ENCODE measurements at places on chromosomes 12 and 14. TPM values are rescaled to one million over a fixed set of nuclear protein-coding genes. Genes with fewer than 3 reads are reported as not detected.

DNA sequence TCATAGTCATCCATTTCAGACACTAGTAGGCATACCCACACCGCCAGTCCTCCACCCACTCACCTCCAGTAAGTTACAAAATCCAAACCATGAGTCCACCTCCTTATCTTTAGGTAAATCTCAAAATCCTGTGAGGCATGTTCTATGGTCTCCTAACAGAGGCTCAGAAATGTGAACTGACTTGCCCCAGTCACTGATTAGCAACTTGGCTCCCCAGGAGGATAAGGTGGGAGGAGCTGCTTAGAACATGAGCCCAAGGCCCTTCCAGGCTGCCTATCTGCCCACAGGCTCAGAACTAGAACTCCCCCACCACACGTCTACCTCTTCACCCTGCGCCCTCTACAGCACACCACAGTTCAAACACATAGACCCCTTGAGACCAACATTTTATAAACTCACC lies 19.9 kb downstream of the SETD3 start:
- DNase-seq = no peak

Gene CLEC4A
- total RNA-seq = 1.7 TPM

- no peak for DNase-seq
Observed at GRCh38 chr14:93108105-93108504, 7.6 kb downstream of the ITPK1 start.

DNA sequence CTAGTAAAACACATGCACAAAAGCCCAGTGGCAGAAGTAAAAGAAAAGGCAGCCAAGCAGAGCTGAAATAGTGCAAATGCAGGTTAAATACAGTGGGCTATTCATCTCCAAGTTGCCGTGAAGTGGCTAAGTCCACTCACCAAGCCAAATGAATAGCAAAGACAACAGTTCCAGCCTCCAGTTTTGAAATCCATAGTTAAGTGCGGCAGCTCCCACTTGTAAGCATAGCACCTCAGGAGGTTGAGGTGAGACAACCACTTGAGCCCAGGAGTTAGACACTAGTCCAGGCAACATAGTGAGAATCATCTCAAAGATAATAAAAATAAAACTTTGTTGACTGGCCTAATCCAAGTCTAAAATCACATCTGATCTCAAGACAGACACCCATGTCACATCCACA lies 9.8 kb upstream of the PHLDA1 start:
- DNase-seq = no peak

Gene SMCO3
- total RNA-seq = 0.29 TPM

- no peak for DNase-seq
Observed at GRCh38 chr12:116165036-116165425, 112.5 kb downstream of the MED13L start.

DNA sequence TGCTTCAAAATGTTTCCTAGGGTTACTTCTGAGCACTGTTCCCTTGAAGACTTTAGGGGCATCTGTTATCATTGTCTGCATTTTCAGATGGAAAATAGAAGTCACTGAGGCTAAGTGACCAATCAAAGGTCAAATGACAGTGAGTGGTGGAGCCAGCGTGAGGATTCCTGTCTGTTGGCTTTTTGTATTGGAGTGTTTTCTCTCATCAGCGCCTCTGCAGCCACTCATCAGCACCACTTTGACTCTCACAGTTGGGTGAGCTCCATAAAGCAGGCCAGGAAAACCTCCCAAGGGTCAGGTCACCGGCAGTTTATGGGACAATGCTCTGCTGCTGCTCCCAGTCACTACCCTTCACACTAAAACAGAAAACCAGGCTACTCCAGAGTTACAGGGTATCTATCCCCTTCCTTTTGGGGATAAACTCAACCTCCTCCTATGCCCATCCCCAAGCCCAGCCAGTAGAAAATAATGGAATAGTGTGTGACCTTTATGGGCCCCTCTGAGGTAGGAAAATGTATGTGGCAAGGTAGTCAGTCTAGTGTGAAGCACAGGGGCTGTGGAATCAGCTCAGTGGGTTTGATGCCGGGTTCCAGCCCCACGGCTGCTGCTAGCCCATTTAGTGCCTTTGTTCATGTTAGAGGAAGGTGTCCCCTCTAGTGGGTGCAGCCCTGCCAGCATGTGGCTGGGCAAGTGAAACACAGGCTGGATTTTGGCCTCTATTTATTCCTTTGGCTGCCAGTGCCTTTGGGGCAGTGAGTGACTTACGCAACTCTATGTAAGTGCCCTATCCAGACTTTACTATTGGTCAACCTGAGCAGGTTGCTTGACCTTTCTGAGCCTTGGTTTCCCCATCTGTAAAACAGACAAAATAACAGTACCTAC lies 133.8 kb upstream of the CPM start:
- DNase-seq = peak; percentile 24

Gene CDKN3
- total RNA-seq = 7.9 TPM

Gene PRH2
- total RNA-seq = not detected

Gene P2RX7
- total RNA-seq = 1.3 TPM

- no peak for DNase-seq
Observed at GRCh38 chr12:19710811-19711793, 271.8 kb downstream of the AEBP2 start.

Gene IL26
- total RNA-seq = not detected

GRCh38 chr12:4451694-4452093 lies 6.1 kb upstream of the FGF6 start:
- DNase-seq = no peak

Gene MYF5
- not detected for total RNA-seq

Gene ZFHX2
- total RNA-seq = 1.3 TPM

DNA sequence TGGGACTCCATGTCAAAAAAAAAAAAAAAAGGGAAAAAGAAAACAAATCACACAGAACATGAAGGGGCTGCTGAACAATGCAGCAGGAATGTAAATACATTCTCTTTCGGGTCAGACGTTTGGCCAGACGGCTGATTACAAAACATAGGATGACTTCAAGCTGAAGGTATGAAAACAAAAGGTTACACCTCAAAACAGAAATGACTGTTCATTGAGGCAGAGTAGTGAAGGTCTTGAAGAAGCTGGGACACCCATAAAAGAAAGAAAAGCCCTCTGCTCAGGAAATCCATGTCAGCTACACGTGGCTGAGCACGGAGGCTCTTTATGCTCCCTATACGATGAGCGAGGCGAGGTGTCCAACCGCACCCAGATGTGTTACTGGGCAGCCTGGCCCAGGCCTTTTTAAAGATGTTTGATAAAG lies 37.7 kb downstream of the FGD4 start:
- DNase-seq = no peak

Gene SLC38A1
- total RNA-seq = 74.6 TPM

GRCh38 chr14:55762595-55763232 lies 182.7 kb downstream of the KTN1 start:
- no peak for DNase-seq

GRCh38 chr12:131641315-131641714 lies 69.6 kb upstream of the SFSWAP start:
- no peak for DNase-seq

GRCh38 chr14:89276424-89276975 lies 140.5 kb downstream of the FOXN3 start:
- DNase-seq = no peak

DNA sequence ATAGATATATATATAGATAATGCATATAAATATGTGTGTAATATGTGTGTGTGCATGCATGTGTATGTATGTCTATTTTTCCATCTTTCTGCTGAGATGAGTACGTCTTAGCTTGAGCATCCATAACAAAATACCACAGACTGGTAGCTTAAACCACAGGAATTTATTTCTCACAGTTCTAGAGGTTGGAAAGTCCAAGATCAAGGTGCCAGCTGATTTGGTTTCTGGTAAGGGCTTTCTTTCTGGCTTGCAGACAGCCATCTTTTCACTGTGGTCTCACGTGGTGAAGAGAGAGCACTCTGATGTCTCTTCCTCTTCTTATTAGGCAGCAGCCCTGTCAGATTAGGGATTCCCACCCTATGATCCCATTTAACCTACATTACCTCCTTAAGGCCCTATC lies 47.3 kb downstream of the ACSM4 start:
- DNase-seq = no peak

Gene KLHDC1
- 6.5 TPM for total RNA-seq

DNA sequence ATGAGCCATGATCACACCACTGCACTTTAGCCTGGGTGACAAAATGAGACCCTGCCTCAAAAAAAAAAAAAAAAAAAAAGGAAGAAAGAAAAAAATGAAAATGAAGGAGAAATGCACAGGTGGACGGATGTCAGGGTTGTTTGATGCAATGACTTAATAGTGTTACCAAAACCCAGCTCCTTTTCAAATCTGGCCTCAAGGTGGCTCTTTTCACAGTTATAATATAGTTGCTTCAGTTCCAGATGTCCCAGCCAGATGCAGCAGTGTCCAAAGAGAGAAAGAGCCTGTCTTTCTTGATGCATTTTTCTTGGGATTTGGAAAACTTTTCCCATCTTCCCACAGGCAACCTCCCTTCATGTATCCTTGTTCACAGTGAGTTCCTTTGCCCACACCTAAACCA lies 36.5 kb downstream of the KCNMB4 start:
- no peak for DNase-seq

- DNase-seq = no peak
Observed at GRCh38 chr14:69370061-69370460, 28.0 kb downstream of the ERH start.

Gene IFNG-AS1
- 1.0 TPM for total RNA-seq

DNA sequence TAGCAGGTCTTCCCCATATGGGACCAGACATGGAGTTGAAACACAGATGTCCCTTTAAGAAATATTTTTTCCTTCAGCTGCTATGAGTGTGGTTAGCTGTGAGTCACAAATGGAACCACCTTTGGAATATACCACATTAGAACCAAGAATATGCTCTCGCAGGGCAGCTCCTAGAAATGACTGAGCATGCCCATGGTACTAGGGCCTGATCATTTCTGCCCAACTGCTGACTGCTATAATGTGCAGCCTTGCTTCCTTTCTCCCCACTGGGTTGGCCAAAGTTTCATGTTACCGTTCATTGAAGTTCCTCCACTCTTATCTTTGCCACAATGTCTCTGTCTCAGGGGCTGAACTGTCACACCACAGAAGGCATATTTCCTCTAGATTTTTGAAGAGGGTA lies 1074.6 kb downstream of the FLRT2 start:
- DNase-seq = no peak

GRCh38 chr12:33296529-33296928 lies 143.1 kb downstream of the SYT10 start:
- DNase-seq = no peak

GRCh38 chr12:1531153-1531653 lies 63.2 kb downstream of the FBXL14 start:
- DNase-seq = no peak

Gene TMEM19
- 25.8 TPM for total RNA-seq

DNA sequence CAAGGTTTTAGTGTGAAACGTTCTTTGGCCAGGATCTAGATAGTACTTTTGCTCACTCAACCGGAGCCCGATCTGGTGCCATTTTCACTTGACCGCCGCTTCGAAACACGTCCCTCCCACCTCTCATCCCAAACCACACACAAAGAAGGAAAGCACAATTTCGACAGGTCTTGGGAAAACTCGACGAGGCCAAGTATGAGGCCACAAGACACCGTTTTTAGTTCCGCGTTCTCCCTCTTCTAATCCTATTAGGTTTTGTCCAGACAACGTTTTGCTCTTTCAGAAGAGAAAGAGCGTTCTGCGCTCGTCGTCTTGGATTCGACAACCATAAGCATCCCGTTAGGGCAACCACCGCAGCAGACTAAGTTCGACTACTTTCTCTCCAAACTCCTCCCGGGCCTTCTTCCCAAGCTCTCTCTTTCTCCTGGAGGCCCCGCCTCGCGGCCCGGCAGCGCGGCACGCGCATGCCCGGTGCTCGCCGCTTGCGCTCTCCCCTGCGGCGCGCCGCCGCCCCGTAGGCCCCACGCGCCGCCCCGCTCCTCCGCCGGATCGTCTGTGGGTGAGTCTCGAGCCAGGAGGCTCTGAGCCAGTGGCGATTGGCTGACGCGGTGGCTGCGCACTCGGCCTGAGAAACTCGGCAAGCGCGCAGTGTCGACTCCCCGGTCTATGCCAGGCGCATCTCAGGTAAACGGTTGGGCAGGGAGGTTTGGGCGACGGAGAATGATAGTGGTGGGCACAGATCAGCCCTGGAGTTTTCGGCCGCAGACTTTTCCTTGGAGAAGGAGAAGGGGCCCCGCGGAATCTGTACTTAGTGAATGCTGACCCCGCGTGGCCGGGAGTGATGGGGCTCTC lies at the start of gene MIPOL1:
TSS of gene MIPOL1 (plus strand) at position 517 of the 852 bp plus-strand sequence. CDS start 49,952 bp downstream, outside the sequence.
- DNase-seq = peak; percentile 90

Gene CSRP2
- total RNA-seq = 20.5 TPM

Gene PDE3A
- 66.8 TPM for total RNA-seq

Gene ZFYVE21
- 47.0 TPM for total RNA-seq

Gene C12orf50
- total RNA-seq = not detected

- DNase-seq = no peak
Observed at GRCh38 chr12:92503029-92503931, 199.5 kb upstream of the PLEKHG7 start.

DNA sequence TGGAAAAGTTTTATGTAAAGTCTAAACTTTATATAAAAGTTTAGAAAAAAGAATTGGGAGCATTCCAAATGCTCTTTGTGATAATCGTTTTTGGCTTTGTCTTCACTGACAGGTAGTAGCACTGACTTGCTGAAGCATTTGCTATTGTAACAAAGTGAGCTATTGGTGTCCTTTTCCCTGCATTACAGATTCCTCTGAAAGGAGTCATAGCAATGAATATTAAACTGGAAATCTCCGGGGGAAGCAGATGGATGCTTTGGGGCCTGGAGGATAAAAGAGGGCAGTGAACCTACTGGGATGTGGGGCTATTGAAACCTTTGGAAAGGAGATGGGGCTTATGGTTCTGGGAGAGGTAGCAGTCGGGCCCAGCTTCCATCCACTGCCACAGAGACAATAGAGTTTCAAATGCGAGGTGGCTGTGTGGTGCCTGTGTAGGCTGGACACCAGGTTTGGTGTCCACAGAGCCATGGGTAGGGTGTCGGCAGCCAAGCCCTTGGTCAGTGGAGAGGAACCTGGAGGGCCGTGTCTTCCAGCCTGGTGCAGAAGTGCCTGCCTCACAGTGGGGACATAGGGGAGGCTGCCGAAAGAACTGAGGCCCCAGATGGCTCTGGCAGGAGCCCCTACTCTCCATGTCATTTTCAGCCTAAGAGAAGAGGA lies 10.1 kb downstream of the GSG1 start:
- DNase-seq = no peak

- no peak for DNase-seq
Observed at GRCh38 chr12:106063826-106064720, 74.7 kb downstream of the NUAK1 start.

DNA sequence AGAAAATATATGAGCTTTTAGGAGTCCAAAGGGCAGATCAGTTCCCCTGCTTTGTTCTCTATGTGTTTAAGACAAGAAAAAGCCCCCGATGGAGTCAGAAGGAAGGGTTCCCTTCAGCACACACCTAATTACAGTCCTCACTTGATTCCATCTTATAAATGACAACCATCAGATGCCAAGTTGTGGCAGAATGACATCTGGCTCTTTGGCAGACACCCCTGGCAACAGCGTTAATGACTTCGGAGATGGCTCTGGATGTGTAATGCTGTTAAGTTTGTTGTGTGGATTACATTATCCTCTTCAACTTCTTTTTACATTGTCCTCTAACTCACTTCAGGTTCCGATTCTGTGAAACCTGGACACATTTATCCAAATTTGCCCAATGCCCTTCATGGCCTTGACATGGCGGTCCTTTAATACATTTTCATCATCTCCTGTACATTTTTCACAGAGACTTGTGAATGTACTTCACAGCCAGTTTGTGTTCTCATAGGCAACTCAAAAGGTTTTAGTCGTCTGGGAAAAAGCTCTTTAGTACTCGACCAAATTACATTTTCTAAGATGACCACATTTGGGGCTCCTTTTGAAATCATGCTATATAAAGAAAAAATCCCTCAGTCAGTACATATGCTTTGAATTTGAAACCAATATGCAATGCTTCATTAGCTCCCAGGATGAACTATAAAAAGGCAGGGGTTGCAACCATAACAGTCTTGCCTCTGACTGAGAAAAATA lies 667.8 kb downstream of the NOVA1 start:
- DNase-seq = no peak

GRCh38 chr12:4386801-4387200 lies 7.3 kb upstream of the FGF23 start:
- DNase-seq = no peak

Data from left cardiac atrium (tissue), 4 donors.